ENCODE measurements at places on chromosomes 7 and 10.

GRCh38 chr10:15518250-15518649 lies 147.2 kb upstream of the FAM171A1 start:
- no peak for DNase-seq

GRCh38 chr7:112157072-112157471 lies 49.1 kb downstream of the DOCK4 start:
- no peak for DNase-seq

DNA sequence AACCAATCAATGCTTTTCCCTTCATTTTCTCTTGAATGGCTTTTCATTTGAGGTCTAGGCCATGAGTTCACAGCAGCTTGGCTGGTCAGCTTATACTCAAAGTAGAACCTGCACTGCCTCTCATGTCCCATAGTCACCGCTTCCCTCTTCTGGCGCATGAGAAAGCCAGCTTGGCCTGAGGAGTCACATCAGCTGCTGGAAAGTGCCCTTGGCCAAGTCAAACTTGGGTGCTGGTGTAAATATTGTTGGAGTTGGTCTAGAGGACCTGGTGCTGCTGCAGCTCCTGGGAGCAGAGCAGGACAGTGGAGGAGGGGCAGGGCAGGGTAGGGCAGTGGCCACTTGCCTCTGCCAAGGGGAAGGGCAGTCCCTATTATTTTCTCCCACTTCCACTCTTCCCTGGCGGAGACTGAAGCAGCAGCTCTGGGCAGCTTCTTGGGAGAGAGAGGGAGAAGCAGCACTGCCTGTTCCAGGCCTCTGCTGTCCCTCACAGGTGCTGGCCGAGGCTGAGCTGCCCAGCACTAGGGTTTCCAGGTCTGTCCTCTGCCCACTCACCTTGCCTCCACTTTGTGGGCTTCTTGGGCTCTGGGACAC lies 12.8 kb downstream of the UBE2D4 start:
- DNase-seq, result no peak

- DNase-seq, result no peak
Measured at GRCh38 chr10:52400562-52400961, 86.5 kb downstream of the DKK1 start.

- no peak for DNase-seq
Measured at GRCh38 chr7:71637578-71637977, 505.6 kb downstream of the GALNT17 start.

GRCh38 chr7:47380325-47381133 lies 201.4 kb downstream of the TNS3 start:
- DNase-seq, result no peak

DNA sequence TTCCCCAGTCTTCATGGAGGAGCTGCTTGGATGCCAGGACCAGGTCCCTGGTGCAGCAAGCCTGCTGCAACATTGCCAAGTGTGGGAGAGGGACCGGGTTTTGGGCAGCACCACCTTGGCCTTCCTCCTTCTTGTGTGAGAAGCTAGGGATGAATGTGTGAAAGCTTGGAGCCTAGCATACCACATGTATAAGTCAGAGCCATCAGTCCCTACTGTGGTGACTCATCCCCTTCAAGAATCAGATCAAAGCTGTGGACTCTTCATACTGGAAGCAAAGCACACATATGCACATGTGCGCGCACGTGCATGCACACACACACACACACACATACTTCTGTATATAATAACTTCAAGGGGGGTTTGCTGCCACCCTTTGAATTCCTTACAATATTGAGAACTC lies 527.8 kb downstream of the LRMDA start:
- DNase-seq, result no peak

DNA sequence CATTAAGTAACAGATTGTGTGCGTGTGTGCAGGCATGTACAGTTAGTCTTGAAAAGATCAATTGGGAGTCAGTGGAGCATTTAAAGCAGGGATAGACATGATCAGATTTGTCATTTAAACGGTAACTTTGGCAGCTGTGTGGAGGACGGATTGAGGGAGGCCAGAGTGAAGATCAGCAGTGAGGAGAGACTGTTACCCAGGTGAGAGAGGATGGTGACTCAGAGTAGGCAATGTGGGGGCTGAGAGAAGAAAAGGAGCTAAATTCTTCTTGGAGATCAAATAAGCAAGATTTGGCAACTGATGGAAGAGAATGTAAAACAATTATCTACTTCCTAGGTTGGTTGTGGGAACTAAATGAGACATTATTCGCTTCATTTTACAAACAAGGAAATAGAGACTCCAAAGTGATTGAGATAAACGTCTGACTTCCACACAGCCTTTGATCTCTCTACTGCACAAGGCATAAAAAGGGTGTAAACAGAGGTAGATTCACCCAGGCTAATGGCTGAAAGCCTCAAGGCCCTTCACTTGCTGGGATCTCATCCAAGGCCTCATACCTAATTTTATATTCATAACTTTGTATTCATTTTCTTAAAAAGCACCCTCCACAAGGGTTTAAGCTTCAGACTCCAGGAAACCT lies 665.1 kb upstream of the GALNT17 start:
- DNase-seq, result no peak

DNA sequence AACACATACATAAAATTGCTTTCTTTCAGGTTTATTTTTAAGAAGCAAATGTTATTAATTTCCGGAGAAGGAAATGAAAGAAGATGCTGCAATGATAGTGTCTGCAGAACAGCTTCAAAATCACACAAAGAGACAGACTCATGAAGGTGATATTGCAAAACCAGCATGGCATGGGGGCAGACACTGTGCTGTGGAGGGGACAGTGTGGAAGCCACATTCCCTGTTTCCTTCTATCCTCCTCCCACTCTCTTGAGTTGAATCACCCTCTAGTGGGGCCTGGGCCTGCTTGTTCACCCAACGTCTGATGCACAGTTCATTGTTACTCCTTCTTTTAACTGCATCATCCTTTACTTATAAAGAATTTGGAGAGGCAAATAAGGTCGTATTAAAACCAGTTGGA lies 104.0 kb upstream of the INSIG1 start:
- DNase-seq, result no peak

DNA sequence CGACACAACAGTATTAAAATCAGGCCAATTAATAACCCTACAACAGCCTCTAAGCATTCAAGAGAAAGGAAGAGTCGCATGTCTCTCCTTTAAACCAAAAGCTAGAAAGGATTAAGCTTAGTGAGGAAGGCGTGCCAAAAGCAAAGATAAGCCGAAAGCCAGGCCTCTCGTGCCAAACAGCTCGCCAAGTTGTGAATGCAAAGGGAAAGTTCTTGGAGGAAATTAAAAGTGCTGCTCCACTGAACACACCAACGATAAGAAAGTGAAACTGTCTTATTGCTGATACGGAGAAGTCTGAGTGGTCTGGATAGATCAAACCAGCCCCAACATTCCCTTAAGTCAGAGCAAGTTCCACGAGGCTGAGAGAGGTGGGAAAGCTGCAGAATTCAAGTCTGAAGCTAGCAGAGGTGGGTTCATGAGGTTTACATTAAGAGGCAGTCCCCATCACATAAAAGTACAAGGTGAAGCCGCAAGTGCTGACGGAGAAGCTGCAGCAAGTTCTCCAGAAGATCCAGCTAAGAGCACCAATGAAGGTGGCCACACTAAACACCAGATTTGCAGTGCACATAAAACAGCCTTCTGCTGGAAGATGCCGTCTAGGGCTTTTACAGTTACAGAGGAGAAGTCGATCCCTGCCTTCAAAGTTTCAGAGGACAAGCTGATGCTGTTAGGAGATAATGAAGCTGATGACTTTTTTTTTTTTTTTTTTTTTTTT lies 194.8 kb downstream of the MAD1L1 start:
- DNase-seq, result no peak

GRCh38 chr10:69056536-69057260 lies 31.2 kb upstream of the SRGN start:
- no peak for DNase-seq

- DNase-seq, result peak; percentile 35
Measured at GRCh38 chr7:100563809-100564400, 9.8 kb downstream of the SAP25 start.

GRCh38 chr7:120991581-120991980 lies 3.1 kb downstream of the CPED1 start:
- DNase-seq, result no peak

DNA sequence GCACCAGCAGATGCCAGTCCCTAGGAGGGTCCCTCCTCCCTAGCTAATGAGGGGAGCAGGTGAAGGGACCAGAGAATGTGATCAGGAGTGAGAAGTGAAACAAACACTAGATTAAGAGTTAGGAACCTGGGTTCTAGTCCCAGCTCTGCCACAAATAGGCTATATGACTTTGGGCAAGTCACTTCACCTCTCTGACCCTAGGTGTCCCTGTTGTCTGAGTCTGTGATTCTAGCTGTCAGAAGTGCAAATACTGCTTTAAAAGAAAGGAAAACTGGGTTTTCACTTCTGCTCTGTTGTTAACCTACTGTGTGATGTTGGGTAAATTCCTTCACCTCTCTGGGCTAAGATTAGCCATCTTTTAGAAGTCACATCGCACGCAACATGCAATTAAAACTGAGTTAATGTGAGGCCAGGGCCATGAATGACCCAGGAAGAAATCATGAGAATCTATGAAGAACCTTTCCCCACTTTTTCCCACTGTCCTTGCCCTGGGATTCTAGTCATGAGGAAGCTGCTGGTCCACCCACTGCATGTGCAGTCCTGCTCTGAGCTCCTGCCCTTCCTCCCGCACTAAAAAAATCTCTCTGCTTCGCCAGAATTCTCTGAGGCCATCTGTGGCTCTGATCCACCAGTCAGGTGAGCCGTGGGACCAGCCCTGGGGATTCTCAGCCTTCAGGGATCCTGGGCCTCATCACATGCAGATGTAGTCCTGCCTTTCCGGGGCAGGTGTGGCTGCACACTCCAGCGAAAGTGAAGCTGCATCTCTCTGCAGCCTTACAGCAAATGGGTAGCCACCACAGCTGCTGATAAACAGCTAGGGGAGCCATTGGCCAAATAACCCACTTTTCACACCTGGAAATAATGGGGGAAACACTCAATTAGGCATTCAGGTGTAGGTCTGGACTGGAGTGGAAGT lies 181.7 kb downstream of the PLXNA4 start:
- no peak for DNase-seq

DNA sequence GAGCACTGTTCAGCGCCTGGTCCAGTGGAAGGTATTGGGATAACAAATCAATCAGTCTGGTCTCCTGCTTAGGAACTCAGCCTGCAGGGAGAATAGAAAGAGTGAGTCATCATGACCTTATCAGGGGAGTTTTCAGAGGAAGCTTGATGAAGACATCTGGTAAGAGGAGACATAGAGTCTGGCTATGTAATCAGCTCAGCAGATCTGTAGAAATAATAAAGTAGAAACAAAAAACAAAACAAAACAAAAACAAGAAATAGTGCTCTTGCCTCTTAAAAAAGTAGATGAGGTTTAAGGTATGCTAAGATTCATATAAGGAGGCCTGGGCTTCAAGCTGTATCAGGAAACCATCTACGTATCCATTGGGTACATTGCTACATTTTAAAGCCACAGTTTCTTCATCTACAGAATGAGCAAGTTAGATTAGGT lies 14.4 kb downstream of the TAS2R41 start:
- DNase-seq, result no peak

DNA sequence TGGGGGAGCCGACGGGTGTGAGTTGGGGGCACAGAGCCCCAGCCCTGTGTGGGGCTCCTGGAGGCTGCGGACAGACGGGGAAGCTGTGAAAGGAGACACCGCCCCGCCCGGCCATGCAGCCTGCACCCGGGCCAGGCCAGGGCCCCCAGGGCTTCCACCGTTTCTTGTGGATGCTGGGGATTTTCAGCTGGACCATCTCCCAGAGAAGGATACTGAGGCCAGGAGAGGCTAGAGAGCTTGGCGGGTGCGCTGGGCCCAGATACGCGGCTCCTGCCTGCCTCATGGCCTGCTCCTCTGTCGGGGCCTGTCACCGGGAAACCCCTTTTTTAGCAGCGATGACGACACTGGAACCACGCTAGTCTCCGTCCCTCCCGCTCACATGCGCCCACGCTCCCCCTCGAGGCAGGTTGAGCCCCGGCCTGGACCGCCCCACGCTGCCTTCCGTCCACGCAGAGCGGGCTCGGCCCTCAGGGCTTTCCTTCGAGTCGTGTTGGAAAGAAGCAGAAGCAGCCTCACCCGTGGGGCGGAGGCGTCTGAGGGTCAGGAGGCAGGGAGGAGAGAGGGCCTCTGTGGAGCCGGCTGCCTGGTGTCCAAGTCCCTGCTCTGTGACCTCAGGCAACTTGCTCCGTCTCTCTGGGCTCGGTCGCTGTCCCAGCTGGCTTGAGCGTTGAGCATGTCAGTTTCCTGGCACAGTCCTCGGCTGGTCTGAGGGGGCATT lies 11.7 kb downstream of the TMEM184A start:
- DNase-seq, result no peak

- no peak for DNase-seq
Measured at GRCh38 chr10:75101416-75102251, 9.8 kb upstream of the SAMD8 start.

DNA sequence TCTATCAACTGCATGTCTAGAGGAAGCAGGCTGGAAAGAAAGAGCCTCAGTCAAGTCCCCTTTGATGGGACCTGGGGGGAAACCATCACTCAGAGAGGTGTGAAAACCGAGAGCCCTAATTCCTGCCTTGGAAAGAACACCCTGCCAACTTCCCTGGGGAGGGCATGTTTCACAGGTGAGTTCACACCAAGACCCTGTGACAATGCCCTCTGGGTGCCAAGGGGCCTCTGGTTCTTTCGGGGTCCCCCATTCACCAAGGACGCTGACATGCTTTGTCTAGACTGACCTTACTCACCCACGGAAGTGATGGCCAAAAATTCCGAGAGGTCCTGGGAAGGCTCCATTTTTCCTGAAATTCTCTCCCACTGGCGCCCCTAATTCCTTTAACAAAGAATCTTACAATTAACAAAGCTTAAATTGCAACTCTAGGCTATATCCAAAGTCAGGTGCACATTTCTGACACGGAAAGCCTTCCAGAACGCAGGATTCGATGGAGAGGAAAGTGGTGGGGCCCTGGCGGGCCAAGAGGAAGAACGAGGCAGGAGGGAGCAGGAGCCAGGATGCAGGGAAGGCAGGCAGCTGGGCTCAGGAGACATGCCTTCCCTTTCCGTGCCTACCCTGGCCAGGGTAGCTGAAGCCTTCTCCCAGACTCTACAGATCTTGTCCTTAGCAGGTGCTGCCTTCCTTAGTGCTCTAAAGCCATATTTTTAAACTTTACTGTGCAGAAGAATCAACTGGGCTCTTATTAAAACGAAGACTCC lies 23.7 kb downstream of the VSTM4 start:
- DNase-seq, result no peak

- no peak for DNase-seq
Measured at GRCh38 chr7:79090543-79090942, 362.9 kb downstream of the MAGI2 start.

- DNase-seq, result no peak
Measured at GRCh38 chr10:128419466-128420019, 293.3 kb upstream of the MKI67 start.

DNA sequence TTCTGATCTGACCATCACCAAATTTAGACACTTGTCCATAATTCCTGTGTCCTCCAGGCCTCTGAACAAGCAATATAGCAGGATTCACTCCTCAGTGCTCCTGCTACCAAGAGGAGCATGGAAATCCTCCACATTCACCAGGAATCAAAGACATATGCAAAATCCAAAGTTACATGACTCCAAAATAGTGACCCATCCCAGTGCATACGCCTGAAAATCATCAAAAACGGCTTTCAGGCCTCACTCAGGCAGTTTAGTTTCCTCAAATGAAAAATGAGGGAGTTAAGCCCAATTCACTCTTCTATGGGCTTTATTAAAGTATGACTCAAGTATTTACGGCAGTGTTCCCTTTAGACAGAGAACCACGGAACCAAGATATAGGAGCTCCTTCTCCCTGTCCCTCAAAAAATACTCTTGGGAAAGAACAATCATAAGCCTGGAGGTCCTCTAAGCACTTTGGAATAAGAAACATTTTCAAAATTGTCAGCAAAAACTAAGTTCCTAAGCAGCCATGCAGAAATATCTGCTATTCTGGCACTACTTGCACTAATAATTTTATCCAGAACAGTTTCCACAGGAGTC lies 240.7 kb downstream of the PARD3 start:
- no peak for DNase-seq
